ENCODE measurements at places on chromosomes 2 and 18.

GRCh38 chr18:76602191-76602590 lies 107.1 kb upstream of the ZNF516 start:
- DNase-seq = no peak

DNA sequence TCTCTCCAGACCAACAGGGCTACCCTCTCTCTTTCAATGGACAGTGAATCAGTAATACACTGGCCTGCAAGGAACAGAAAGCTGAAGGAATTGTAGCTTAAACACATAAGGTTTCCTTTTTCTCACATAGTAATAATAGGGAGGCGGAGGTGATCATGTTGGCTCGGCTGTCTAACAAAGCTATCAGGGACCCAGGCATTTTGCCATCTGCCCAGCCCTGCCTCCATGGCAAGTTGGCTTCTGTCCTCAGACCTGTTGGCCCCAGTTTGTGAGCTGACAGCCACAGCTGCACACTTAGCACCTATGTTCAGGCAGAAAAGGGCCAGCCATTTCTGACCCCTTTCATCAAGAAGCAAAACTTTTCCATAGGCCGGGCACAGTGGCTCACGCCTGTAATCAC lies 2.0 kb upstream of the CHRNG start:
- DNase-seq = no peak

DNA sequence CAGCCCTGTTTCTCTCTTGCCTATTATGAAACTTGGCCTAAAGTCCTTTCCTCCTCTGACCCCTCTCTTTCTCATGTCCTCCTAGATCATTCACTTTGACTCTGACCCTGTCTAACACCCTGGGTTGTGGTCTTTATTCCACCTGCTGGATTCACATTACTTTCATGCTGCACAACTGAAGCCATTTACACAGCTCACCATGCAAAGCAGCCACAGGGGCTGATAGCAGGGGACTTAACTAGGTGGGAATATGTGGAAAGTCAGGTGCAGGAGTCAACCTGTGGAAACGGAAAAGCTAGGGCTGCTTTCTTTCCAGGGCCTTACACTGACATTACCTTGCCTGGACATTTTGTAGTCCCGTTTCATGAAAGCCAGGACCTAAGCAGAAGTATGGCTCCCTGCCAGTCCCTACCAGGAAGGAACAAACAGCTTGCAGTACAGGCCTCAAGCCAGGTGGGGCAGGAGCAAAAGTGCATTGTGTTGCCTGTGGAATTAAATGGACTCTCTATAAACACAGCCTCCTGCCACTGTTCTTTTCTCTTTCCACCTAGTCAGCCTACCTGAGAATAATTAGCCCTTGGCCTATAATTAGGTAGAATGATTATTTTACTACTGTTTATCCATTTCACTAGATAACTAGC lies 11.8 kb downstream of the MAPRE3 start:
- peak; percentile 93 for DNase-seq

DNA sequence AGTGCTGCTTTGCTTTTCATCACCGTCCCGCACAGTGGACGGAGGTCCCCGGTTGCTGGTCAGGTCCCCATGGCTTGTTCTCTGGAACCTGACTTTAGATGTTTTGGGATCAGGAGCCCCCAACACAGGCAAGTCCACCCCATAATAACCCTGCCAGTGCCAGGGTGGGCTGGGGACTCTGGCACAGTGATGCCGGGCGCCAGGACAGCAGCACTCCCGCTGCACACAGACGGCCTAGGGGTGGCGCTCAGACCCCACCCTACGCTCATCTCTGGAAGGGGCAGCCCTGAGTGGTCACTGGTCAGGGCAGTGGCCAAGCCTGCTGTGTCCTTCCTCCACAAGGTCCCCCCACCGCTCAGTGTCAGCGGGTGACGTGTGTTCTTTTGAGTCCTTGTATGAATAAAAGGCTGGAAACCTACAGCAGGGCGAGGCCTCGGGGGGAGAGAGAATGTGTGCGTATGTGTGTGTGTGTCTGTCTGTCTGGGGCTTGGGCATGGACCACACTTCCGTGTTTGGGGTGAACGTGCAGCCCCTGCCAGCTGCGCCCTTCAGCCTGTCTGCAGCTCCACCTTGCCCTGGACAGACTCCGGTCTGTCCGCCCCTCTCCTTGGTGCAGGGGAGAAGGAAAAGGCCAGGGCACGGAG lies 32.3 kb downstream of the GPC1 start:
- no peak for DNase-seq

GRCh38 chr2:220572385-220572784 lies 945.0 kb downstream of the SLC4A3 start:
- no peak for DNase-seq

GRCh38 chr2:181682795-181683517 lies 2.6 kb upstream of the NEUROD1 start:
- DNase-seq = no peak

- DNase-seq = no peak
Measured at GRCh38 chr2:194252127-194252526, 1404.9 kb upstream of the SLC39A10 start.

GRCh38 chr2:159410276-159410675 lies 123.8 kb upstream of the WDSUB1 start:
- DNase-seq = no peak

DNA sequence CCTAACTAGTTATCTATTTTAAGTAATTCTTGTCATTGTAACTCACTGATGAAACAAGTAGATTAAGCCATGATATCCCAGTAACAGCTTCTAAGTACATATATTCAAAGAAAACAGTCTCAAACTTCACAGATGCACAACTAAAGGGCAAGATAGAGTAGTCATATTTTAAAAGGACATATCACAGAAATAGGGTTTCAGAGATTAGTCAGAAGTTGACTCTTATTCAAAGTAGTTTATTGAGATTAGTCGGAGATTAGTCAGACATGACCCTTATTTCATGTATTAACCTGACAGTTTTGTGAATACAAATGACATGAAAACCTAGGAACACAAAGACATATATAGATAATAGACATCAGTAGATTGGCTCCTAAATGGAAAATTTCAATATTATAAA lies 15.9 kb upstream of the CHAC2 start:
- DNase-seq = no peak

- DNase-seq = no peak
Measured at GRCh38 chr2:239208465-239209180, 192.2 kb downstream of the HDAC4 start.

- no peak for DNase-seq
Measured at GRCh38 chr2:16774091-16774490, 108.5 kb upstream of the CYRIA start.

- DNase-seq = no peak
Measured at GRCh38 chr2:34104601-34105000, 505.5 kb upstream of the FAM98A start.

DNA sequence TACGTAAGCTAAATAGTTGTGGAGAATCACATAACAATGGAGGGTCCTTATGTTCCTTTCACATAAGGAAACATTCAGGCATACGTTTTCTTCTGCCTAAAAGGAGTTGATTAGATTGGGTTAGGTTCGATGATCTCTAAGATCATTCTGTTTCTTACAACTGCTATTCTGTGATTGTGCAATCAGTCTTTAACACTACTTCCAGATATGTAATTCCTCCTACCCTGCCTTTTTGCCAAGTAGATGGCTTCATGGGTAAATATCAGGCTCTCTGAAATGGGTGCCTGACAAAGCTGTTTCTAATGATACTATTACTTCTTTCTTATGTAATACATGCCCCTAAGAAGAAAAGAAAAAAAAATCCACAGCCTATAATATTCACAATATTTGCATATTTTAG lies 321.5 kb downstream of the XIRP2 start:
- DNase-seq = no peak

DNA sequence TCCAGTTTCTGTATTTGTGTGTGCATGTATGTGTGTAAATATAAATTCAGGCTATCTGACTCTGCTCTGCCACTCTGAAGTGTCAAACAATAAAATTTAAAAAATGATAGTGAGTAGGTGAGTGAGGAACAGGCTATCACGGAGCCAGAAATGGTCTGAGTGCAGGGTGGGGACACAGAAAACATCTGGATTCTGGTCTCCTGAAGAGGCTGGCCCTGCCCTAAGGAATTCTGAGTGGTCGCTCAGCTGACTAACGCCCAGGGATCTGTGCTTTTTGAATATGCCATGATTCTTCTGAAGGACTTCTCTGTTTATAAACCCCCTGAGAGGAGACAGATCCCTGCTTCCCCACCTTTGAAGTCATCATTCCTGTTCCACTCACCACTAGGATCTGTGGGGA lies 353.9 kb upstream of the GYPC start:
- no peak for DNase-seq

DNA sequence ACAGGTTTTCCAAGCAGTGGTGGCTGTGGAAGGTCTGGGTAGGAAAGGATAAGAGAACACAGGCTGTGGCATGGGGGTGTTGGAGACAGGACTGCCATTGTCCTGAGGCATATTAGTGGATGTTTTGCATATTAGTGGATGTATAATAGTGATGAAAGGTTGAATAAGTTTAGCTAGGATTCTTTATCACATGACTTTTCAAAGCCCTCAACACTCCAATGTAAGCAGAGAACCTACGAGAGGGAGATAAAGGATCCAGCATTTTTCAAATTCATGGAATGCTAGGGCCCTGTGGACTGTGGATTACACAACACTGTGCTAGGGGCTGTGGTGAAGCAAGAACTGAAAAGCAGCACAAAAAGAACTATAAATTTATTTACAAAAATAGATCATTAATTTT lies 63.2 kb downstream of the POLE4 start:
- no peak for DNase-seq

- DNase-seq = no peak
Measured at GRCh38 chr2:237791977-237792727, 6.4 kb upstream of the RBM44 start.

- DNase-seq = no peak
Measured at GRCh38 chr2:180524499-180524898, 455.9 kb upstream of the UBE2E3 start.

DNA sequence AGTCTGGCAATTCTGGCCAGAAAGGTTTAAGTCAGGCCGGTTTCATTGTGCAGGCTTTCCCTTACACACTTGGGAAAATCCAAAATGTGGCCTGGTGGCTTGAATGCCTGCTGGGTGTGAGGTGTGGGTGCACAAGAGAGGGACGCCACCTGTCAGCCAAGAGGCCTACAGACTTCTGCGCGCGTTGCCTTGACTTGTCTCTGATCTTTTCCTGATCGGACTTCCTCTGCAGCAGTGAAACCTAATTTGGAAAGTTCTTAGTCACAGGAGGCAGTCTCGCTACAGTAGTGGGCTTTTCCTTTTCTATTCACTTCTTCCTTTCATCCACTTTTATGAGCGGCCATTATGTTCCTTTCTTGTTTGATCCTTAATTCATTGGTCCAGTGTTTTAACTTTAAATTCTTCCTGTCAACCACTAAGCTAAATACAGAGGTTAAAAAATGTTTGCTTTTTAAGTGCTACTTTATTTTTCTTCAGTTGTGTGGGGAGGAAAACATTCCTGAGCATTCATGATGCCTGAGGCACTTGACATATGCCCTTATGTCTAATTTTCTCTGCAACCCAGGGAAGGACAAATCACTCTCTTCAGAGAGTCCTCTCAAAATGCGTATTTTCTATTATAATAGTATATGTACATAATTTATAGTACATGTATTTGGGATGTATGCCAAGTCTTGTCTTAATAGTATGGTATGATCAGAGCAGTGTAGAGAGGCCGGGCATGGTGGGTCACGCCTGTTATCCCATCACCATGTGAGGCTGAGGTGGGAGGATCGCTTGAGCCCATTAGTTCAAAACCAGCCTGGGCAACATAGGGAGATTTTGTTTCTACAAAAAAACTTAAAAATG lies 128.9 kb downstream of the WDSUB1 start:
- DNase-seq = no peak

DNA sequence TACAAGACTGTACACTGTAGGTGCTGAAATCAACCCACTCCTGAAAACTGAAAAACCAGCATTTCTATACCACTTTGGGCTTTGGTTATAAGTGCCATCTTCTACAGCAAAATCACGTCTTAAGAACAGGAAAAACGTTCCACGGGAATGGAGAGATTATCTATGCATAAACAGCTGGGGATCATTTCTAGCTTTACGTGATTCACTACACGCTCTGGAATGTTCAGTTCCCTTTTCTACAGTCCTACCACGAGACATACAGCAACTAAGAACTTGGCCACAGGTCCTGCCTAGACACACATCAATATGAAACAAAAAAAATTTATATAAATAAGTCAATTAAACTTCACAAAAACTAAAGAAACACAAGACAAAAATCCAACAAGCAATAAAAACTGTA lies 3.6 kb downstream of the CXCR4 start:
- no peak for DNase-seq

- no peak for DNase-seq
Measured at GRCh38 chr2:3000968-3001367, 376.6 kb downstream of the EIPR1 start.

DNA sequence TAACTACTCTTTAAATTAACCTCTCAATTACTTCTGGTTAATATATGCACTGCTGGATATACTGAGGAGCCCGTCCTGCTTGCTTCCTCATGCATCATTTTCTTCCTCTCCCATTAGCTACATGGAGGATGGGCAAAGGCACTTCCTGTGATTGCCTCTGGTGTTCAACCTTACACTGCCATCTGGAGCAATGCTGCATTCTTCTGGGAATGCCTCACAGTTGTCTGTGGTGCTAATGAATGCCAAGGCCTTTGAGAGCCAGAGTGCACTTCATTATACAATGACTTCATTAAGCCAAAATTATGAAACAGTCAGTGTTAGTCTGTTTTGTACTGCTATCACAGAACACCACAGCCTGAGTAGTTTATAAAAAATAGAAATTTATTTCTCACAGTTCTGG lies 134.8 kb upstream of the DOCK10 start:
- no peak for DNase-seq

DNA sequence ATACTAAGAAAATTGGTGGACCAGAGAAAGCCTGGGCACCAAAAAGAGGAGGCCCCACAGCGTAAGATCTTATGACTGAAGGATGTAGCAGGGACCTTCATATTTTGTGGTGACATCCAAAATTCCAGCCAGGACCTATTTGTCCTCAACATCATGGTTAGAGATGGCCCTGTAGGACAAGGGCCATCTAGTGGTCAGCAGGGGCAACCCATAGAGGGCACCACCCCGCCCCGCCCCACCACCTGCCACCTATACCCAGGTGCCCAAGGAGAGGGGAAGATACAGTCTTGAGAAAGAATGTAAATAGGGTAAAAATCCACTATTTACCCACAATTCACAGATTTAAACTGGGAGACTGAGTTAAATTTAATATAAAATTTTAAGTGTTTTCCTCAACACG lies 59.6 kb upstream of the TMEM163 start:
- no peak for DNase-seq

DNA sequence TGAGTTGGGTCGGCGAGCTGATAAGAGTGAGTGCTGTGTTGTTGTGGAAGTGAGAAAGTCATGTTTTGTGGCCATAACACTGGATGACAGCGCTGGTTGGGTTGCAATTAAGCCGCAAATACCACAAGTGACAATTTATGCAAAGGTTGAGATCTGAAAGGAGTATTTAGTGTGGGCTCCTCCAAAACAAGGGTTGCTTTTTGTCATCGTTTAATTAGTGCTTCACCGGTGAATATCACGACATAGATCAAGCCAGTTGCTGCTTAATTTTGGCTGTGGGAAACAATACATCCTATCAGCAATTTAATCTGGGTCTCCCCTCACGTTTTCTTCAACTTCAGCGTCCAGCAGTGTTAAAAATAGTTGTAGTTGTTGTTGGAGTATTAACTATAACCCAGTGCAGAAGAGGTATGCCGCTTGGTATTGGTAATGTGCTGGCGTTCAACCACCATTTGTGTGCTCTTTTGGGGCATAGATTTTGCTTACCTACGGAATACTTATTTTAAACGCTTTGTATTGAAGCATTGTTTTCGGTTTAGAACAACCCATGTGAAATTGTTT lies 662 bp downstream of the ACVR2A start:
- DNase-seq = peak; percentile 5

All from NCI-H748 treated with DMSO at 0.1 percent for 48 hours (cell line).